ENCODE measurements at places on chromosomes 1 and 21. TPM values are rescaled to one million over a fixed set of nuclear protein-coding genes. Genes with fewer than 3 reads are reported as not detected.

IL20 gene
- polyA plus RNA-seq, result not detected

SDF4 gene
- polyA plus RNA-seq, result 124 TPM

ACADM gene
- 85.3 TPM for polyA plus RNA-seq

DNA sequence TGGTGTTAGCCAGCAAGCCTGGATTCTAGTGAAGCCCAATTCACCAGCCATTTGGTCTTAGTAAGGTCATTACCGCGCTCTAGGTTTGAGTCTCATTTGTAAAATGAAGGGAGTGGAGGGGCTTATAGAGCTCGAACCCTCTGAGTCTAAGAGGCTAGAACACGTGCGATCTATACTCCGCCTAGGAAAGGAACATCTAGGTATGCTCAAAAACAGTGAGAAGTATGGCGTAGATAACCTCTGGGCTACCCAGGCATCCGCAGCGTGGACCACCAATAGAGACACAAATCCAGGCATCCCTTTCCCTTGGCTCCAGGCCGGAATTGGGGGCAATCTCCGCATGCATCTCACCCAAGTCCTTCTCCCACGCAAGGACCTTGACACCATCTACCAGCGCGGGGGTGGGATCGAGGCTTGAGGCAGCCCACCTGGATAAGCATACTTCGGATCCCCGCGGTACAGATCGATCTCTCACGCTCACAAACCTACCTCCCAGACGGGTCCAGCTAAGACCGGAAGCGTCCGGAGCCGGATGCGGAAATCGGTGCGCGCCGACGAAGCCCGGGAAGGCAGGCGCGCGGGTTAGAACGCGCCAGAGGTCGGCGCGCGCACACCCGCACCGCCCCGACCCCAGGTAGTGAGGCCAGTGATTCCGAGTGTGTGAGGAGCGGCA is at the start of gene METTL25B:
TSS of gene METTL25B (plus strand) at position 544 of the 673 bp plus-strand sequence. CDS start 636 bp downstream, outside the sequence.
- DNase-seq, result peak; percentile 74

SPTA1 gene
- 8.3 TPM for polyA plus RNA-seq

C1orf53 gene
- 3.2 TPM for polyA plus RNA-seq

PRXL2B gene
- polyA plus RNA-seq, result 51.1 TPM

DNA sequence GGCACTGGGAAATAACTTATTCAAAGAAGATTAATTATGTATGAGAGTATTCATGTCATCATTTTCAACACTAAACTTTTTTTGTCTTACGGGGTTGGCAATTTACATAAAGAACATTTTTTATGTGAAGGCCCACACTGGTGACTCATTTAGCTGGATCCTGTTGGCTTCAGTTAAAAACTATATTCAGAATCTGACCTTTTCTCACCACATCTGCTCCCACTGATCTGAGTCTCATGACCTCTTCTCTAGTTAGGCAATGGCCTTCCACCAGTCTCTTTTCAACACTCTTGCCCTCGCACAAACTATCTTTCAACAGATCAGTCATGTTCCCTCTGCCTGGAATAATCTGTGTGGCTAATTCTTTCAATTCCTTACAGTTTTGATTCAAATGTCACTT is 53.4 kb downstream of the TMPRSS15 start:
- no peak for DNase-seq

DNA sequence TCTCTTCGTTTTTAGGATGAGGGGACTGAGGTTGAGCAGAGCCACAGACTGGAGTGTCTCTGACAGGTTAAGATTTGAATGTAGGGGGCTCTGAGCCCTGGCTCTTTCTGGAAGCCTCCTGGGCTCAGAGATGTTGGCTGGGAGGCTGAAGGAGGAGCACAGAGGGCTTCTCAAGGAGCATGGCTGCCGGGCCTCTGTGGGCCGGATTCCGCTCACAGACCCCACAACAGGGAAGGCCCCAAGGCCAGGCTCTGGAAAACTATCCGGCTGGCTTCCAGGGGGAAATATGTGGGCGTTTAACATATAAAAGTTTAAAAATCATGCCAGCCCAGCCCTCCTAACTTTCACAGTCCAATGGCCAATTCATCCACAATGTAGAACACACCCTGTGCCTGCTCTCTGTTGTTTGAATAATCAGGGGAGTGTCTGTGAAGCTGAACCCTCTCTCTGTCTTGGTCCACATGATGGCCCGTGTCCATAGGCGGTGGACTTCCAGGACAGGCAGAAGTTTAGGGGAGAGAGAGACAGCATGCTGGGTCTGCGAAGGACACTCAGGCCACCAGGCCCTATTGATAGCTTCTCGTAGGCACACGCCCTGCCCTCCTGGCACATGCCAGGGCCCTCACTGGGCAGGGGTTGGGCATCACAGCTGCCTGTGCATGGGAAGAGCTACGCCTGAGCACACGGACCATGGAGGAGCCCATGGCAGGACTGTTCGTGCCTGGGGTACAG is 10.8 kb downstream of the OBSCN start:
- no peak for DNase-seq

AKNAD1 gene
- polyA plus RNA-seq, result 0.53 TPM

GRCh38 chr1:8047686-8048445 is 21.8 kb upstream of the ERRFI1 start:
- no peak for DNase-seq

CHAF1B gene
- polyA plus RNA-seq, result 10.1 TPM

GRCh38 chr1:96579636-96580035 is 141.9 kb upstream of the PTBP2 start:
- DNase-seq, result no peak

DNA sequence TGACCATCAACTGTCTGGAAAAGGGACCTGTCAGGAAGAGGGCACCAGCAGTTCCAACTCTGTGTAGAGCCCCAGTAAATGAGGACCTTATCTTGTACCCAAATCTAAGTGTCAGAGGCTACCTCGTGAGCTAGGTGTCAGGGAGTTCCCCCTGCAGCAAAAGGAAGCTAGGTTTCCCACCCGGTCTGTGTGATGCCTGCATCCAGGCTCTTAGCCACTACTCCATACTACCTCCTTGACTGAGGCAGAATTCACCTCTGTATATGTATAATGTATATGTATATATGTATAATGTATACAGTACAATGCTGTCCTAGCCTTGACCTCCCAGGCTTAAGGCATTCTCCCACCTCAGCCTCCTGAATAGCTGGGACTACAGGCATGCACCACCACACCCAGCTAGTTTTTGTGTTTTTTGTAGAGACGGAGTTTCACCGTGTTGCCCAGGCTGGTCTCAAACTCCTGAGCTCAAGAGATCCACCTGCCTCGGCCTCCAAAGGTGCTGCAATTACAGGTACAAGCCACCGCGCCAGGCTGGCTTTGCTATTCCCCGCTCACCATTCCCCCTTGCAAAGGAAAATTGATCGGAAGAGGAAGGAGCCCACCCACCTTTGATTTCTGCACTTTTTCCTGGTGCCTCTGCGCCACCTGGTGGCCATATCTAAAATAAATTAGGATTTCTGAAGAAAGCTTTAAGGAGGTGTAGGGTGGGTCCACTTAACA is 15.7 kb upstream of the LUZP1 start:
- DNase-seq, result peak; percentile 58

GRCh38 chr21:25903607-25904006 is 168.8 kb downstream of the GABPA start:
- no peak for DNase-seq

GRCh38 chr1:27659497-27660299 is 12.3 kb downstream of the IFI6 start:
- peak; percentile 99 for DNase-seq

DNA sequence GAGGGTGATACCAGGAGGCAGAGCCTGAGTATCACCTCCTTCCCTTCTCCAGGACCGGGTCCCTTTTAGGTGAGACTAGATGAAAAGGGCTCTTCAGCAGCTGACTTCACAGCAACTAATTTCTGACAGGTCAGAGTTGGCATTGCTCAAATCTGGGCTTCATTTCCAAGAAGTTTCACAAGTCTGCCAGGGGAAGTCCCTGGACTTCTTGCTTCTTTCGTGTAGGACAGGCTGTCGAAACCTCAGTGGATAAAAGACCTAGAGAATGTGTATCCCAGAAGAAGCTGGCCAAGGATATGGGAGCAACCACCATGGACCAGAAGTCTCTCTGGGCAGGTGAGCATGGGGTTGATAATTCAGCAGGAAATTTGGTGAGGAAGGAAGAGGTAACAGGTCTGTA is at the start of gene CHI3L2:
TSS of gene CHI3L2 (plus strand) at position 280 of the 400 bp plus-strand sequence. CDS start at position 297, 17 bp downstream.
- no peak for DNase-seq

- no peak for DNase-seq
Measured at GRCh38 chr1:170520601-170521000, 11.4 kb upstream of the GORAB start.

DNA sequence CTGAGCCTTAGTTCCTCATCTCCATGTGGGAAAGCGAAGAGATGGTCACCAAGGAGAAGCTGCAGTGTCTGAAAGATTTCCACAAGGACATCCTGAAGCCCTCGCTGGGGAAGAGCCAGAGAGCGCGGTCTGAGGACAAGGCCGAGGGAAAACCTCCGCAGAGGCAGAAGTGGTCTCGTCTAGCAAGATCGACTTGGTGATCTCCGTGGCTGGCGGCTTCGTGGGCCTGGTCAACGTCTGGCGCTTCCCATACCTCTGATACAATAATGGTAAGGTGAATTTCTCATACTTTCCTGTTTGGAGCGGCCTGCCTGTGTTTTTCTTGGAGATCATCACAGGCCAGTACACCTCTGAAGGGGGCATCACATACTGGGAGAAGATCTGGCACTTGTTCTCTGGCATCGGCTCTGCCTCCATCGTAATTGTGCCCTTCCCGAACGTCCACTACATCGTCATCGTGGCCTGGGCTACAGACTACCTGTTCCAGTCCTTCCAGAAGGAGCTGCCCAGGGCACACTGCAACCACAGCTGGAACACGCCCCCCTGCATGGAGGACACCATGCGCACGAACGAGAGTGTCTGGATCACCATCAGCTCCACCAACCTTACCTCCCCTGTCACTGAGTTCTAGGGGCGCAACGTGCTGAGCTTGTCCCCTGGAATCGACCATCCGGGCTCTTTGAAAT is 841.1 kb upstream of the TMPRSS15 start:
- DNase-seq, result peak; percentile 47

HMCN1 gene
- 38.9 TPM for polyA plus RNA-seq

FAAH gene
- 20.2 TPM for polyA plus RNA-seq

DNA sequence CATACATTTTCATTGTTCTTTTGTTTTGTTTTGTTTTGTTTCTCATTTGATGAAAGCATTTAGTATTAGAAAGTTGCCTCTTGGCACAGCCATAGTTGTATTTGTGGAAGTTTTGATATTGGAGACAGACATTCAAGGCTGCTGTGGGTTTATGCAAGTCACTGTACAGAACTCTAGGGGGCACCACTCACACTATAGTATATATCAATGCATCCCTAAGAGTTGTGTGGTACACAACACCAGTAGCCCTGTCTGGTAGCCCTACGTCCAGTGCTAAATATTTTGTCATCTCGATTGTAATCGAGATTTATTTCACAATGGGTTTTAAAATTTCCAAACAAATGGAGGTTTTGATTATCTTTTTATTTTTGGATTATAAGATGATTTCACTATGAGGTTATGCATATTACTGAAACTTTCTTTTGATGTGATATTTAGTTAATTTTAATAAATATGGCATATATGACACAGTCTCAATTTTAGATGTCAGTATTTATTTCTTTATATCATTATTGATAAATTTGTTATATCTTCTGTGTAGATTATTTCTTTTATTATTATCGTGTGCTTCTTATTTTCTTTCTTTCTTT is 112.2 kb downstream of the NR5A2 start:
- no peak for DNase-seq

SELENBP1 gene
- polyA plus RNA-seq, result 176 TPM

GRCh38 chr1:17569200-17570139 is 30.0 kb downstream of the ARHGEF10L start:
- DNase-seq, result peak; percentile 64

DNA sequence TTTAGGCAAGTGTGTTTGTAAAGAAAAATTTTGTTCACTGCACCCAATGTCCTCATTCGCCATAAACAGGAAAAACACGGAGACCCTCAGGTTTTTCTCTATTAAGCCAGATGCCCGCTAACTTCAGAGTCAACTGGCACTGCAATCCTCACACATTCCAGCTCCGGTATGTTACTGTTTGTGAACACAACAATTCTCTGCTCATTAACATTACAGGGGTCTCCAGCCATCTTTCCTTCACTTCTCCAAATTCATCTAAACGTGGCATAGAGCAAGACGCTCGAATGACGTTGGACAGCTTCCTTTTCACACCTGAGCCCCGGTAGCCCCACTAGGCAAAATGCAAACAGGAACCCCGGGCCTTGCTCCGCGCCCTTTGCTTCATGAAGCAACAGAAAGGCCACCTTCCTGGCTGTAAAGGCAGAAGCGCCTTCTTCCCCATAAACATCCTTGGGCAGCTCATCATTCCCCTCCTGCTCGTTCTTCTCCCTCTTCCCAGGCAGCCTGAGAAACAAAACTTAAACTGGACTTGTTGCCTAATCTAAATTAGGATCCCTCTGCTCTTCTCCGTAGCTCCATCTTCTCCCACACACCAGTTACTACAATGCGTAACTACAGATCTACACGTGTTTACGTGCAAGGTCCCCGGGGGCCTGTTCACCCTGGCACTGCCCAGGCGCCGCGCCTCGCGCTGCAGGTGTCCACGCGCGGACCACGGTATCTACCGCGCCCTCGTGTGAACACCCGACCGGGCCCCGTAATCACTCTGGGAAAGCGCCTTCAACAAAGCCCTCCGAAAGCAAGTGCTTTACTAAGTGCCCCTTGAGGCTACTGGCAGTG is 1.2 kb downstream of the LBR start:
- DNase-seq, result peak; percentile 48

GRCh38 chr1:84606977-84607376 is 32.7 kb upstream of the CTBS start:
- DNase-seq, result no peak

LRRC38 gene
- not detected for polyA plus RNA-seq

LINGO4 gene
- 0.10 TPM for polyA plus RNA-seq

PROK1 gene
- not detected for polyA plus RNA-seq

All from left lung (tissue), 14 donors.